HS-27A (cell line): ENCODE measurements at places on chromosomes 4 and X.

DNA sequence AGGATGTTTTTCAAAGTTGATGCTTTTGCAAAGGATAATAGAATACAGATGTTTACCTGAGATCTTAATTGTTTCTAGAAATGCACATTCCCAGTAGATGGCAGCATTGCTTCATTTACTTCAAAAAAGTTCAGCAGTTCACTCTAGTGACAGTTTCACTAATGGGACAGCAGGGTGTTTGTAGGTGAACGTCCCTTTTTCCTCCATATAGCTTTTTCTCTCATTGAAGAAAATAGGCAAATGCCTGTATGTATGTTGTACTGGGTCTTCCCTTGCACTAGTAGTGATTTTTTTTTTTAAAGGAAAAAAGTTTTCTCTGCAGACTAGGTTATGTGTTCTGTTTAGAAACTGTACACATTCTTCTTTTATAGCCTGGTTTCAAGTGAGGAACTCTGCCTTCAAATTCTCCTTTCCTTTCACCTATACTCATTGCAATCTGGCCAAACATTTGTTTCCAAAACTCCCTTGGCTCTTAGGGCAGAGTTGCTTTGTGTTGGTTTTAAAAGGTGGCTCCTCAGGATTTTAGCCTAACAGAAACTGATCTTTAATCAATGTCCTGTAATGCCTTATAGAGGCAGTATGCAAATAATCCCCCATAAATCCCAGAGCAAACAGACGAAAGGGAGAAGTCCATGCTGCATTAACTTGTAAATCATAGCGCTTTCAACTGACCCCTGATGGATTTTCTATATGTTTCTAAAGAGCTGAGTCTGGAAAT, 86.3 kb downstream of the EGF start:
- DNase-seq: peak; percentile 63

- DNase-seq: no peak
Observed at GRCh38 chrX:38804432-38804681, 3.1 kb downstream of the MID1IP1 start.

- DNase-seq: no peak
Observed at GRCh38 chr4:99043346-99043745, 45.2 kb downstream of the ADH5 start.

DNA sequence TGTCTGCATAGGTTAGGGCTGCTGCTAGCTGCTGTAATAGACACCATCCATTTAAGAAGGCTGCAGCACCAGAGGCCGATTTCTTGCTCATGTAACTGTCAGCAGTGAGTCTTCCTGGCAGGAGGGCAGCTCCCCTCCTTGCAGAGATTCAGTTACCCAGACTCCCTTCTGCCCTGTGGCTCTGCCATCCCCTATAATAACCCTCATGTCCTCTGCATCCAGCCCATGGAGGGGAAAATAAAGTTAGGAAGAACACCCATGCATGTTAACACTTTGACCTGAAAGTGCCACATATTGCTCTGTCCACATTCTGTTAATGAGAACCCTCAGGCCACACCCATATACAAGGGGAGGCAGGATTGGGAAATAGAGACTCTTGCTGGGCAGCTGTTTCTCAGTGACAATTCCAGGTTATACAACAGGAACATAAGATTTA, 5.4 kb downstream of the STBD1 start:
- DNase-seq: no peak
